ENCODE measurements at places on chromosomes 16 and 17.

DNA sequence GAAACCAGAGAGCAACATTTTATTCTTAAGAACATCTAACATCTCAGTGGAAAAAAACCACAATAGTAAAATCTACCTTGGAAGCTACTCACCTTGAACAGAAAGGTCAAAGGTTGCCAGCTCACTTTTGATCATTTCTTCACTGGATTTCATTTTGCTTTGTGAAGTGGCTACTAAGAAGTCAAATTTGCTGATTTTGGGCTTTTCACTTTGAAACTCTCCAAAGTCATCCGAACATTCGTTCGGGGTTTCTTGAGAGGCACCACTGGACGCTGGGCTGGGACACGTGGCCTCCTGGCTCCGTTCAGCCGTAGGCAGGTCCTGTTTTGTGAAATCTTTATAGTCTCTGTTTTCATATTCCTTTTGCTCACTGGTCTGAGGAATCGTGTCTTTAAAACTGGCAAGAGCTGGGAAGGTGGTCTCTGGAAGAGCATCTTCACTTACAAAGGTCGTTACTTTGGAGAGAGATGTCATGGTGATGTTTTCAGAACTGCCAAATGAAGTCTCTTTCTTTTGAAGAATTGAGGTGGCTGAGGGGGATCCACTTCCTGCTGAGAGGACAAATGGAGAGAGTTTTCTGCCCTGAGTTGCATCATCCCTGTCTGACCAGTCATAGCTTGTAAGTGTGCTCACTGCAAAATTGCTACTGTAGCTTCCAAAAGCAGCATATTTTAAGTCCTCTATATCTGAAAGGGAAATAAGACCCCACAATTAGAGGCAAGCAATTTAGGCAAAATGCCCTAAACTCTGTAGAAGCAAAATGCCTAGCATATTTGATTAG lies 52.4 kb downstream of the DUSP14 start:
- DNase-seq = no peak

DNA sequence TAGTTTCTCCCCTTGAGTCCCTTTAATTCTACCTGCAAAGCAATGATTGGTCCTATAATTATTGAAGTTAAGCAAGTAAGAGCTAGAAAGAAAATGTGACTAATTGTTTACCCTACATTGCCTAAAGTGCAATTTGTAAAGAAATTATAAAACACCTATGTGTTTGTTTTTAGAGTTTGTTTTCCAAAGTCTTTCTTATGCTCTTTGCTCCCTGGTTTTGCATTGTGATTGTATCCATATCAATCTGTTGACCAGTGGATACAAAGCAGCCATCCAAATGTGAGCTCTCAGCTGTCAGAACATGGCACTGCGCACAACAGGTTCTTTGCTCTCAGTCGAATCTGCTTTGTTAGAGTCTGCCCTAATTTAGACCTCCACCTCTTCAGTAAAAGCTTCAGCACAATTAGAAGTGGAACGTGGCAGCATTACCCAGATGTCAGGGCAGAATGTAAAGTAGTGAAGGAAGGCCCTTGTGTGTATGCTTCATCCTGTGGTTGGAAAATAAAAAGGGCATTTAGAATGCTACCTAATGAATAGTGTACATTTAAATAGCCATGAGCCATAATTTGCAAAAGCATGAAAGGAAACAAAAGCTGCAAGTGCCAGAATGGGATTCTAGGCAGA lies 70.5 kb downstream of the AATF start:
- no peak for DNase-seq

DNA sequence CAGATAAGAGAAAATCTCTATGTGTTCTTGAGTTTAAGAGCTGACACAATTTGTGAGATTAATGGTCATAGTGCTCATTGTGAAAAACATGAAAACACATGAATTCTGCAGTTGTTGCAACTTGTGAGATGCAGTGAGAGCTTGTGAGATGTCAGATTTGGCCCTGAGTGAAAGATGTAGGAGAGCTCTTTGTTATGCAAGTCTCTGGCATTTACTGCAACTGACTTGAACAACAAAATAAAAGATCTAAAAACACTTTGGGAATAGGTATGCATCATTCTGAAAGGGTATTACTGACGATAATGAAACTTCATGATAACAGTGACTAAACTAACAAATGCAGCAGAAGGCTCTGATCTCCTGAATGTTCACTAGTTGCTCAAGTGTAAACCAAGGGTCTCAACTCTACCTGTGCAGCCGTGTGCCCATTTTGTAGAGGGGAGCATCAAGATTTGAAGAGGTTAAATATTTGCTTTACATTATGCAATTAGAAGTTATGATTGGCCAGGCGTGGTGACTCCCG lies 50.8 kb upstream of the SMIM36 start:
- DNase-seq = no peak

DNA sequence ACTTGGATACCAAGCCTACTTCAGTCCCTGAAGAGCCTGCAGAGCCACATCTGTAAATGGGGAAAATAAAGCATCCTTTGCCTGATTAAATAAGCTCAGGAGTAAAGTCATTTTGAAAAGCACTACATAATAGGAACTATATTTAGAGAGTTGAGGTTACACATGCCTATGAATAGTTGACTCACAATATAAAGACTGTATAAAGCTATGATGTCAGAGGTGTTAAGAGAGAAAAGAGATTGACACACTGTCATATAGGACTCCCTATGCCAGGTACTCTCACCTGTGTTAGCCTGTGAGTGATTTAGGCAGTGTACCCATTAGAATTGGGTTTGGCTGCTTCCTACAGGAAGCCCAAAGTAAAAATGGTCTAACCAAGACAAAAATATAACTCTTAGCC lies 87.7 kb upstream of the CRHR1 start:
- no peak for DNase-seq

- DNase-seq = no peak
These were observed 932 bp downstream of the ZNF267 start for GRCh38 chr16:31874366-31875111.

GRCh38 chr17:65109990-65110680 lies 27.0 kb upstream of the RGS9 start:
- DNase-seq = no peak

DNA sequence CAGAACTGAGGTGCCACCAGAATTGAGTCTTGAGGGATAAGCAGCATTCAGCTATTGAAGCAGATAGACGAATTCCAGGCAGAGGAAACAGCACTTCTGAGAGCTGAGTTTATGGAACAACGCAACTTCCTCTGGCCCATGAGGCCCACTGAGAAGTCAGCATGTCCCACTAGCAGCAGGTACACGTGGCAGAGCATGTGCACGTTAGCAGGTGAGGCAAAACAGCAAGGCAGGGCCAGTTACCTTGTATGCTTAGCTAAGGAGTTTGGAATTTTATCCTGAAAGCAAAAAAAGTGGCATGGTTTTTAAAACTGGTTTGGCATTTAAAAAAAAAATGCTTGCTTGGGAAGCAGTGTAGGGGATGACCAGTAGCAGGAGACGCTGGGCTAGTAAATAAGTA lies 305.6 kb downstream of the CPPED1 start:
- DNase-seq = no peak

DNA sequence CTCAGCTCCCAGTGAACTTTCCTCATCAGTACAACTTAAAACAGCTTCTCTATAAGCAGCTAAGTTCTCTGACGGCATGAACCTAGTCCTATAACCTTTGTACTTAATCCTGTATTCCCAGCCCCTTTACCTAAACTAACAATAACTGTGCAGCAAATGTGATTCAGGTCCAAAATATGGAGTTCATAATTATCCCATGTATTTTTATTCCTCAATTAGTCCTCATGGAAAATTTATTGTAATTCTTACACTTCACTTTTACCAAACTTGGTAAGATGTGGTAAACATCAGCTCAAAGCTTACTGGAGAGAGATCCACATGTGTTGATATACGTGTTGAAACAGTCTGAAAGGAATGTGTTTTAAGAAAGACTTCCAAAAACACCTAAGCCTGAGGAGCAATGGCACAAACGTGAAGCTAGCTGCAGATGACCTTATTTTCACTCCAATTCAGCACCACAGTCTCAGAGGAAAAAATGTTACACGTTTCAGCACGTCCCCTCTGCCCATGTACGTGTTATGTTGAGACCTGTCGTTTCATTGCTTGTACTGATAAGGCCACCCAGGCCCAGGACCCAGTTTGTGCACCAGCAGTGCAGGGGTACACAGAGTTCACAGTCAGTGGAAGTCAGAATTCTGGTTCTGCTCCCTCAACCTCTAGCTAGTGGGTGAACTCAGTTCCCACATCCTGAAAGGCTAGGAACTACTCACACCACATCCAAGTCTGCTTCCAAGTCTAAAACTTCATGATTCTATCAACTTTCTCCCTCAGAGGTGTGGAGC lies 7.1 kb downstream of the USP31 start:
- no peak for DNase-seq

- no peak for DNase-seq
These were observed 46.8 kb downstream of the SLC39A11 start for GRCh38 chr17:73045724-73046123.

DNA sequence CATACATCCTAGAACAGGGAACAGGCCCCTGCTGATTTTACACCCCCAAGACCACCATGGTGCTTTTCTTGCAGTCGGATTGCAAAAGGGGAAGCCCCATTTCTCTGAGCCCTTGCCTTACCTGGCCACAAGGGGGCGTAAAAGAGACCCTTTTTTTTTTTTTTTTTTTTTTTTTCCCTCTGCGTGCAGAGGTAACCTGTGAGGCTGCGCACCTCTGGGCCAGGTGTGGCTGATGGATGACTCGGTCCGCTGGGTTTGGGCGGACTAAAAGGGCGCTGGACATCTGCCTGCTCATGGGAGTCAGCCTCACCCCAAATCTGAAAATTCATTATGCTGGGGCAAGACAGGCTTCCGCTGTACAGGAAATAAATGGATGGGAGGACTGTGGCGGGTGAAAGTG lies 281.0 kb downstream of the CBLN1 start:
- no peak for DNase-seq

DNA sequence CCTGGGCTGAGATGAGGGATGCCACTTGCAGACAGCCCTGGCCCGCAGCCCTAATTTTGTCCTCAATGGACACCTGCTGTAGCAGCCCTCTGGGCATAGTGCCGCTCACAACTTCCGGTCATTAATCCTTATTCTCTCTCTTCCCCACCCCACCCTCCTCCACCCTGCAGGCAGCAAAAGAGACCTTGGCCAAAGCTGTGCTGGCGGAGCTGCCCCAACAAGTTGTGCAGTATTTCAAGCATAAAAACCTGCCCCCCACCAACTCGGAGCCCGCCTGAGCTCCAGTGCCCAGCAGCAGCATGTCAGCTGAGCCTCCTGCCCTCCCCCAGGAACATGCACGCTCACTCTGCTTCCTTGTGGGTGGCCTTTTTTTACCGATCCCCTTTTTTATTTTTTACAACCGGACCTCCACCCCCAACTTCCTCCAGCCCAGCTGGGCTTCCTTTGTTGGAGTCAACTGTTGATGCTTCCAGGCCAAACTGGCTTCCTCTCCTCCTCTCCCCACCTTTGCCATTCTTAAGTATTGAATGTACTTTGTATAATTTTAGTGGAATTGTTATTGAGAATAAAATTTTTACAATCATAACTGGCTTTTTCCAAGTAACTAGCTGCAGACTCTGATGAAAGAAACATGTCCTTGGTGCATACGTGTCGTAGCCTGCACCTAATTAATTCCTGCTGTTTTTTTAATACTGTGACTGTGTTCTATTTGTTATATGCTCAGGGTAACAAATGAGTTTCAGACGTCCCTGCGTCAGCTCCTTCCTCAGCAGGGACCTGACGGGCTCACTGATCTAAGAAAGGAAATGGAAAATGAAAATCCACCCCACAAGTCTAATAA lies 38.2 kb downstream of the PSME3IP1 start:
- no peak for DNase-seq

DNA sequence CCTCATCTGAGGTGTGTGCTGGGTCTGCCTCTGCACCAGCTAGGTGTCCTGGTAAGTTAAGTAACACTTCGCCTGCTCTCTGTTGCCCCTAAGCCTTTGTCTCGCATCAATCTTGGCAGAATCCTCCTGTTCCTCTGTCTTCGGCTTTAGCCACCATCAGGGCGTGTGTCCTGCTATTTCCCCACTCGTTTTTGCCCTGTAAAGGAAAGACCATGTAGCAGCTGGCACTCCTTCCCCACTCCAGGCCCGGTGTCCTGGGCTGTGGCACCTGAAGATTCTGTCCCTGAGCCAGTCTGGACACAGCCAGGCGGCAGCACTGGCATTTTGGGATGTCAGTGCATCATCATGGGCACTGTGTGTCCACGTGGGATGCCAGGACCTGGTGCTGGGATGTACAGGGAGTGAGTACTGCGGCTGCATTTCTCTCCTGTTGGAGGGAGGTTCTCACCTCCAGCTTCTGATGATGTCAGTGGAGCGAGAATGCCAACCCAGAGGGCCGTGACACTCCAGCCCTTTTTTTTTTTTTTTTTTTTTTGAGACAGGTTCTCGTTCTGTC lies 26.2 kb upstream of the FOXK2 start:
- DNase-seq = no peak

DNA sequence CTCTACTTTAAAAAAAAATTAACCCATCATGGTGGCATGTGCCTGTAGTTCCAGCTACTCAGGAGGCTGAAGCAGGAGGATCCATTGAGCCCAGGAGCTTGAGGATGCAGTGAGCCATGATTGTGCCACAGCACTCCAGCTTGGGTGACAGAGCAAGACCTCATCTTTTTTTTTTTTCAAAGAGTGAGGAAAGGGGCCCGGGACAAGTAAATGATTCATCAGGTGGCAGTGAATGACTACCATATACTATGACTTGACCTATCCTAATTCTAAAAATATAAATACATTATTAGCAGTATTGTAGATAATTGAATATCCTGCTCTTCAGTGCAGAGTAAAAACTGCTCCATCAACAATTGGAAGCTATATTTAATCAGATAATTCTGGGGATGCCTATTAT lies 55.3 kb downstream of the CLUH start:
- DNase-seq = no peak

- no peak for DNase-seq
These were observed 375.3 kb upstream of the PSMD7 start for GRCh38 chr16:73921295-73921694.

DNA sequence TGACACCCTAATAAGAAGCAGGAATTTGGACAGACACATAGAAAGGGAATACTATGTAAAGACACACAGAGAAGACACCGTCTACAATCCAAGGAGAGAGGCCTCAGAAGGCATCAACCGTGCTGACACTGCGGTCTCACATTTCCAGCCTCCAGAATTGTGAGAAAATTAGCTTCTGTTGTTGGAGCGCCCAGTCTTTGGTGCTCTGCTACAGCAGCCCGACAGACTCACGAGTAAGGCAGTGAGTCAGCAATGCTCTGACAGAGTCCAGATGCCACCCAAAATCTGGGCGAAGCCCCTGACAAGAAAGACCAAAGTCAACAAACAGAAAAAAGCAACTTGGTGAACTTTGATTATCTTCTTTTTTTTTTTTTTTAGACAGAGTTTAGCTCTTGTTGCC lies 32.5 kb upstream of the RAI1 start:
- no peak for DNase-seq
